ENCODE measurements at places on chromosomes 5 and 9.

GRCh38 chr5:61796773-61797172 is 464.7 kb downstream of the ZSWIM6 start:
- no peak for DNase-seq

GRCh38 chr5:102975457-102976182 is 144.3 kb downstream of the GIN1 start:
- peak; percentile 76 for DNase-seq

DNA sequence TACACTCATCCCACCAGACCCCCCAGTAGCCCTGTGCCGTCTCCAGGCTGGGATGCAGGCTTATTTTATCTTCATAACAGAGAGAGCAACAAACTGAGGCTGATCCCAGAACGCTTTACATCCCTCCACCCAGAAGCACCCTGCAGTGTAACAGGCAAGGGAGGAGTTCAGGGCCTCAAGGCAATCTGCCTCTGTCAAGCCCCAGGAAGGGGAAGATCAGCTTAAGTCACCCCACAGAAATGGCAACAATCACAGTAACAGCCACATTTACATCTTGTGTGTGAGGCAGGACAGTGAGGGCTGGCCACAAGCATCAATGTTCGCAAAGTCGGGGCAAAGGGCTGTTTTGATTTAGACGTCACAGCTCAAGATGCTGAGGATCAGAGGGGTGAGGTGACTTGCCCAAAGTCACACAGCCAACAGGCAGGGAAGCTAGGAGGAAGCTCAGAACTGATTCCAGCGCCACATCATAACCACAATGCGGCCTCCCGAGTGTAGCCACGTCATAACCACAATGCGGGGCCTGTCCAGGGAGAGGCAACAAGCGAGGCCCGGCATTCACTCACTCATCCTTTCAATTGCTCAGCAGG is 14.4 kb downstream of the STK10 start:
- peak; percentile 28 for DNase-seq

DNA sequence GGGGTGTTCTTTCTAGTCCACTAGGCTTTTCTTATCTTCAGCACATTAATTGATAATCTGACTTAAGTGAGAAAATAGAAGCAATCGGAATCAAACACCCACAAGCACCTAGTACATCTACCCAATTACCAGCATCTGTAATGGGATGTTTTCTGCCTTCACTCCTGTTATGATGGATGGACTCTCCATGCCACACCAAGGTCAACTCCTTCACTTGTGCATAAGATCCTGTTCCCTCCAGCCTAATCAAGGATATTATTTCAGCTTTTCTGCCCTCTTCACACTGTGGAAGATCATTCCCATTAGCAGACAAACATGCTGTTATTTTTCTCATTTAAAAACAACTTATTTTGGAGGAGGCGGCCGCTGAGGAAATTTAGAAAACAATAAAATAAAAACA is 162.0 kb upstream of the EDIL3 start:
- no peak for DNase-seq

DNA sequence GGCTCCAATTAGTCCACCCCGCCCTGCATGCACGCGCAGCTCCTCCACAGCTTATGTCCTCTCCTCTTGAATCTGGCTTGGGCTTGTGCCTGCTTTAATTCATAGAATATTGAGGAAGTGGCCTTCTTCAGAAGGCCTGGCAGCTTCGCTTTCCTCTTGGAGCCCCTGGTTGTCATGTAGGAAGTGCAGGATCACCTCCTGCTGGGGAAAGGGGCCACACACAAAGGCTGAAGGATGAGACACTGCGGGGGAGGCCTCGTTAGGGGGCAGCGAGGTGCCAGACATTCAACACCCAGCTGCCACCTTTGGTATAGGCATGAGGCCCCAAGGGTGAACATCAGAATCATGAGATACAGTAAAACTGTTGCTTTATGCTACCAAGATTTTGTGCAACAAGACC is 2.7 kb upstream of the CNOT6 start:
- DNase-seq = no peak

GRCh38 chr5:169569513-169569912 is 14.1 kb upstream of the SPDL1 start:
- no peak for DNase-seq
